ENCODE measurements at places on chromosomes 2 and 18. TPM values are rescaled to one million over a fixed set of nuclear protein-coding genes. Genes with fewer than 3 reads are reported as not detected.

GRCh38 chr2:39772086-39772811, 6.8 kb downstream of the THUMPD2 start:
- no peak for DNase-seq

- DNase-seq, result no peak
Measured at GRCh38 chr2:172484706-172485105, 57.3 kb downstream of the ITGA6 start.

DNA sequence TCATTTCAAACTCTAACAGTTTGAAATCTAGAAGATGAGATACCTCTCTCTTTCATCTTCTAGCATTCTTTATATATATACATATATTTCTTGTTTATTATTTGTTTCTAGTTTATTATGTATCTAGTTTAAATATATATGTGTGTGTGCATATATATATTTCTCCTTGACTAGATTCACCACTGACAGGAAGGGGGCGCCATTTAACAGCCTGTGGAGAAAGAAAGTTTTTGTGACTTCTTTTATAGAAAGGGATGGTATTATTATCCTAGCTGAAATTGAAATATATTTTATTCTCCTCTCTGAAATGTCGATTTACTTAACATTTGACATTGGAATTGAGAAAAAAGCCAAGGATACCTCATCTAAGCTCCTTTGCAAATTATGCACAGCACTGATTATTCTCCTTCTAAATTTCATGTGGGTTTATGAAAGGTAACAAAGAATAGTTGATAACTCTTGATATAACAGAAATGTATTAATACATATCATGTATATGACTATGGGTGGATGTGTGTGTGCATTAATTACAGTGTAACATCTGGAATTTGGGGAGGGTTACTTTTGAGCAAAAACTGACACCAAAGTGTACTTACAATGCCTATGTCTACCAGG, 160.7 kb upstream of the NT5C1B start:
- DNase-seq, result peak; percentile 15

CCDC102B gene
- total RNA-seq, result 45.8 TPM

- no peak for DNase-seq
Measured at GRCh38 chr2:233476063-233476410, 90.5 kb downstream of the USP40 start.

Measured in cerebellum (tissue), 4 donors.